ENCODE measurements at places on chromosomes 1 and 21.
A peak's percentile ranks its signal among the peaks of the same experiment; 100 is the strongest.

DNA sequence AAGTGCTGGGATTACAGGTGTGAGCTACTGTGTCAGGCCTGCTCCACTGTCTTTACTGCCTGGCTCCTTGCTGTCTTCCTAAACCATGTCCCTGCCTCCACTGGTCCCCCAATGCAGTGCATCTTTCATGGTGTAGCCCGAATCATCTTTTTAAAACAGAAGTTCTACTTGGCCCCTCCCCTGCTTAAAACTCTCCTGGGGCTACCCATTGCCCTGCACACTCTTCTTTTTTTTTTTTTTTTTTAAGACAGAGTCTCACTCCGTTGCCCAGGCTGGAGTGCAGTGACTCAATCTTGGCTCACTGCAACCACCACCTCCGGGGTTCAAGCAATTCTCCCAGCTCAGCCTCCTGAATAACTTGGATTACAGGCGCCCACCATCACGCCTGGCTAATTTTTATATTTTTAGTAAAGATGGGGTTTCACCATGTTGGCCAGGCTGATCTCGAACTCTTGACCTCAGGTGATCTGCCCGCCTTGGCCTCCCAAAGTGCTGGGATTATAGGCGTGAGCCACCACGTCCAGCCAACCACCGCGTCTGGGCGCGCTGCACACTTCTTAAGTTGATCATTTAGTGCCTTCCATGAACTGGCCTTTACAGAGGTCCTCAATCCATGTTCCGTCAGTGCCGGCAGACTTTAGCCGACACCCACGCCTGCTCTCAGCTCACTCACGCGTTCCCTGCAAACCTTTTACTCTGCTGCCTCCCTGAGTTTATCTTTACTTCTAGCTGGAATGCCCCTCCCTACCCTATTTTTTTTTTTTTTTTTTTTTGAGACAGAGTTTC is 2.4 kb downstream of the FCN3 start:
- no peak for DNase-seq

- DNase-seq, result peak; percentile 95
Measured at GRCh38 chr1:178344513-178345091, 152.2 kb downstream of the CLEC20A start.

- DNase-seq, result no peak
Measured at GRCh38 chr21:46665566-46665965, 30.1 kb downstream of the PRMT2 start.

DNA sequence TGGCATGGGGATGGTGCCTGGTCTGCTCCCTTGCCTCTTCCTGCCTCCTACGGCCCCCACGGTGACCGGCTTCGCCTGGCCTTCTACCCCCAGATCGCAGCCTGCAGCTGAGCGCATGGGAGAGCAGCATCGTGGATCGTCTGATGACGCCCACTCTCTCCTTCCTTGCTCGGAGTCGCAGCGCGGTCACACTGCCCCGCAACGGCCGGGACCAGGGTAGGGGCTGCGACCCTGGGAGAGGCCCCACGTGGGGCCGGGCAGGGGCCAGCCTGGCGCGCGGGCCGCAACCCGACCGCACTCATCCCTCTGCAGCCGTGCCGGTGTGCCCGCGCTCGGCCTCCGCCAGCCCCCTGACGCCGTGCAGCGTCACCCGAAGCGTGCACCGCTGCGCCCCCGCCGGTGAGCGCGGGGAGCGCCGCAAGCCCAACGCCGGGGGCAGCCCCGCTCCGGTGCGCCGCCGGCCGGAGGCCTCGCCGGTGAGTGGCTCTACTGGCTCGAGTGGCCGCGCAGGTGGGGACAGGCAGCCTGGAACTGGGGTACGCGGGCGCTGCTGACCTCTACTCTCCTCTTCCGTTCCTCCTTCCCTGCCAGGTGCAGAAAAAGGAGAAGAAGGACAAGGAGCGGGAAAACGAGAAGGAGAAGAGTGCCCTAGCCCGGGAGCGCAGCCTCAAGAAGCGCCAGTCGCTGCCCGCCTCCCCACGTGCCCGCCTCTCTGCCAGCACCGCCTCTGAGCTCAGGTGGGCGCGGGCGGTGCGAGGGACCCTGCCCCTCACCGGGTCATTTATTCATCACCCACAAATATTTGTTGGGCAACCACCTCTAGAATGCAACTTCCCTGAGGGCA is 20.4 kb downstream of the MAP7D1 start:
- DNase-seq, result no peak

DNA sequence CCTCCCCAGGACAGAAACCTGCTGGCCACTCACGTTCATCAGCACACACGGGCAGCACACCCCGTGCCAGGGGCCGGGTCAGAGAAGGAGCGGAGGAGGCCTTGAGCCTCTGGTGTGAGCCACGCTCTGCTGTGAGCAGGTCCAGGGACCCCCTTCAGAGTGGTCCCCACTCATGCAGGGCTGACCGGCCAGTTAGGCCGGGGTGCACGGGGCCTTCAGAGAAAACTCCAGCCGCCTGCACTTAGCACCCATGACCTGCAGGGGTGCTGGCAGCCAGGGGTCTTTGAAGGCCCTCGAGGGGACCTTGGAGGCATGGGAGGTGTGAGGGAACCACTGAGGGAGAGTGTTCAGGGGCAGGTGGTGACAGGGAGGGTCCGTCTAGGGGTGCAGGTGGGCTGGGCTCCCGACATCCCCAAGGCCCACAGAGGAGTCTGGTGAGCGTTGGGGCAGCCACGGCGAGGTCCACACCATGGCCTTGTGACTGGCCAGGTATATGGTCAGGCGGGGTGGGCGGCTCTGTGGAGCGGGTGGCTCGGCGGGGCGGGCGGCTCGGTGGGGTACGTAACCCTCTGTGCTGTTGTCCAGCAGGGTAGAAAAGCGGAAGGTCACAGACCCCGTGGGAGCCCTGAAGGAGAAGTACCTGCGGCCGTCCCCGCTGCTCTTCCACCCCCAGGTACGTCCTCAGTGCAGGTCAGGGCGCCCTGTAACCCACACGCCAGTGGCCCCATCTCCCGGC is 40.3 kb upstream of the ARHGEF16 start:
- DNase-seq, result no peak

DNA sequence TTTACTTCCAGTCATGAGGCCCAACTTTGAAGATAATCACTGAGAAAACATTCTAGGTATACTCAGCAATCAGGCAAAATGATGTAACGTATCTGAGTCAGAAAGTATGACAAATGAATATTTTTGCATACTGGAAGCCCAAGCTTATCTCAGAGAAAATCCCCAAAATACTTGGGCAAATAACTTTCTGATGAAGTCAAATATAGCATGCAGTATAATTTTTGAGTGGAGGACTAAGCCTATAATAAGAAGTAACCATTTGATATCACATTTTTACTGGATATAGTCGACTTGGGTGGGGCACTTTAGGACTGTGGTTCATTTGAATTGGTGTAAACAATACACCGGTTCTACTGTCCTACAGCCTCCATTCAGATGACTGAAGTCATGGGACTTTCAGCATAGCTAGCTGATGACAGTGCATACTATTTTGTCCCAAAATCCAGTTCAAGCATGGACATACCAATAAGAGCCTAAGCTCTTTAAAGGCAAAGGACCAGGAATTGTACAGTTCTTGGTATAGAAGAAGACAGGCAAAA is 2.3 kb upstream of the GADD45A start:
- peak; percentile 90 for DNase-seq

DNA sequence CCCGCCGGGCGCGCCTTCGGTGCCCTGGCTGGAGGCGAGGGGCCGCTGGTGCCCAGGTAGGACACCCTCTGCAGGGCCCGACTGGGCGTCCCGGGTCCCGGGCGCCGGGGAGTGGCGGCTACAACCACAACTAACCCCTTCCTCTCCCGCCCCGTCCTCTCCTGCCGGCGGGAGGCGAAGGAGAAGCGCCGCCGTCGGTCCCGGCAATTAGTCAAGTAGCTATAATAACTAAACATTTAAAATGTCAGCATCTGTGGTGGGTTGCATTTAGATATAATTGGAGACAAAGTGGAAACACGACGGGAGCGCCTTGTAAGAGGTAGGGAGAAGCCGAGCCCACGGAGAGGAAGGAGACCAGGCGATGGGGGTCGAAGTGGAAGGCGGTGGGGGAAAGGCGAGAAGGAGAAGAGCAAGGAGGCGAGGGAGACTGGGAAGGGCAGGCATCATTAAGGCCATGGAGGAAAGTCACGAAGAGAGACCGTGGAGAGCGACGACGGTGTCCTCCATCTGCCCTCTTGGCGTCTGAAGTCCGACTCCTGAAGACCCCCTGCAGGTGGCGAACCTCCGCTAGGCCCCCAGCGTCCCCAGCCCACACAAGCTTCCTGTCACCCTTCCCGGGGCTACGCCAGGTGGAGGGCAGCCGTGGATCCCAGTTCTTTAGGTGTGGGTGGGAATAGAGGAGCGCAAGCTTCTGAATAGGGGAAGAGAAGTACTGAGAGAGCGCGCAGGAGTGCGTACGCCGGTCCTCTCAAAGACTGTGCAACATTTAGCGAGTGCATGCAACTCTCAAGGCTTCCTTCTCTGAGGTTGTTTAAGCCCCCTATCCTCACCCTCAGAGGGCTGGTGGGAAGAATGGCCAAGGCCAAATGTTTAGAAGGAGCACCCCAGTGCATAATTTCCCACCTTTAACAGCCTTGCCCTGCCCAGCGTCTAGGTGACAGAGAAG is 1.6 kb downstream of the CNIH3 start:
- DNase-seq, result no peak

- DNase-seq, result no peak
Measured at GRCh38 chr21:27244776-27245175, 277.9 kb upstream of the ADAMTS5 start.

- DNase-seq, result no peak
Measured at GRCh38 chr1:29896791-29897714, 660.7 kb downstream of the PTPRU start.

DNA sequence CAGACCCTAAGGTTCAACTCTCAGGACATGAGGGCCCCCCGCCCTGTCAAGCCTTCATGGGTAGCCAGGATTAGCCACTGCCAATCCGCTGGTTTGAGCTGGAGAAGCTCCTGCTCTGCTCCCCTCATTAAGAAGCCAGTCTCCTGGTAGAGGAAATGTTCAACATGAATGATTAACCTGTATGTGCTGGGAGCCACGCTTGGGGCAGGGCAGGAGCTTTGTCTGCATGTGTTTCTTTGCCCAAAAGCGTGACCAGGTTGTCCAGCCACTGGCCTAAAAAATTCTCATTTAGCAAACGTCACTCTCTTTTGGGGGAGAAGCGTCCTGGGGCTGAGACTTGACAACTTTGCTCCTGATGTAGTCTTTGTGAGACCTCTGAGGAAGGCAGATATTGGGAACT is 96.5 kb downstream of the RRAGC start:
- DNase-seq, result no peak

- DNase-seq, result no peak
Measured at GRCh38 chr1:196690582-196690981, 38.7 kb downstream of the CFH start.

GRCh38 chr1:204190212-204191211 is 5.8 kb downstream of the KISS1 start:
- peak; percentile 53 for DNase-seq

DNA sequence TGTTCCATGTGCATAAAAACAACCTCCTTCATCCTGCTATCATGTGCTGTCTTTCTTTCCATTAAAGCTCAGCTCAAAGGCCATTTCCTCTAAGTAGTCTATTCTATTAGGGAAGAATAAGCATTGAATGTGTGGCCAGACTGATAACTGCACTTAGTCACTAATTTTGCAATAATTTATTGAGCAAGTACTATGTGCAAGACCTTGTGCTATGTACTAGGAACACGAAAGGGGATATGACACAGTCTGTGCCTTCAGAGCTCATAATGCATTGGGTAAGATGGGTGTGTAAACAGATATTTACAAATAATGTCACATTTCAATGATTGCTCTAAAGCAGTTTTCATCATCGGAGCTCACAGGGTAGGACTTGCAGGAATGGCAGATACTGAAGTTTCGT is 54.2 kb downstream of the NMNAT2 start:
- DNase-seq, result no peak

- no peak for DNase-seq
Measured at GRCh38 chr1:47624531-47624930, 186.7 kb downstream of the FOXD2 start.

- no peak for DNase-seq
Measured at GRCh38 chr1:107048241-107048640, 8.2 kb upstream of the PRMT6 start.

- DNase-seq, result no peak
Measured at GRCh38 chr1:41242342-41243078, 404 bp upstream of the SCMH1 start.

DNA sequence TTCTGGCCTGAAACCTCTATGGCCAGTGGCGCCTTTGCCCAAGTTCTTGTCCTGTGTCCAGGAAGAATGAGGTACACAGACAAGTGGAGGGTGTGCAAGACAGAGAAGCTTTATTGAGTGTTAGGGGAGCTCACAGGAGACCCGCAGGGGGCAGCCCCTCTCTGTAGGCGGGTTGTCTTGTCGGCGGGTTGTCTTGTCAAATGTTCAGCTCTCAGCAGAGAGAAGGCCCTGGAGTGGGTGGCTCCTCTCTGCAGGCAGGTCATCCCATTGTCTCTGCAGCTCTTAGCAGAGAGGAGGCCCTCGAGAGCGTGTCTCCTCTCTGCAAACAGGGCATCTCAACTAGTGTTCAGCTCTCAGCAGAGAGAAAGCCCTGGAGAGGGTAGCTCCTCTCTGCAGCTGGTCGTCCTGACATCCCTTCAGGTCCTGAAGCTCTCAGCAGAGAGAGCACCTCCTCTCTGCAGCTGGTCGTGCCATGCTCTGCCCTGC is 11.0 kb downstream of the COL6A2 start:
- DNase-seq, result no peak

DNA sequence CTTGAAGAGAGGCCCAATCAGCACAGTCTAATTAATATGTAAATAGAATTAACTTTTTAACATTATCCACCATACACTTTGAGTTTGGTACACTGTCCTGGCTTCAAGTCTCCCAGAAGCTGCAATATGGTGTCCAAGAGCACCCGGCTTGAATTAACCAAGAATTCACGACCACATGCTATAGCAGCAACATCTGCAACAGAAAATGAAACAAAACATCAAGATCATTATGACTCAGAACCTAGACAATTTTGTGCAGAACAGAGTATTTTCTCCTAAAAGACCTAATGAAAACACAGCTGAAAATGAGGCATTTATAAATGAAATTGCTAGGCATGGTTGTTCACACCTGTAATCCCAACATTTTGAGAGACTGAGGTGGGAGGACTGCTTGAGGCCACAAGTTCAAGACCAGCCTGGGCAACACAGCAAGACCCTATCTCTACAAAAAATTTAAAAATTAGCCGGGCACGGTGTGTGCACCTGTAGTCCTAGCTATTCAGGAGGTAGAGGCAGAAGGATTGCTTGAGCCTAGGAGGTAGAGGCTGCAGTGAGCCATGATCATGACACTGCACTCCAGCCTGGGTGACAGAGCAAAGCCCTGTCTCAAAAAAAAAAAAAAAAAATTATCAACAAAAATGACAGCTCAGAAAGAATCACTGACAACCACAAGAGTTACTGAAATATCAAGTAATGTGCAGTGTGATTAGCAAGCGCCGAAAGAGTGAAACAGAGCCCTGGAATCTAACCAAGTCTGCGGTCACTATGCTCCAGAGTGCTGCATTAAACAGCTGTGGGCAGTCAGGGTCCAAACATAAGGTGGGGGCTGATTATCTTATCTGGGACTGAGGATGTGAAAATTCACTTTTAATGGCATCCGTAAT is 45.3 kb downstream of the HSF2BP start:
- DNase-seq, result peak; percentile 76

- DNase-seq, result no peak
Measured at GRCh38 chr1:44907893-44908292, 64.8 kb upstream of the PTCH2 start.

Data from fibroblast of skin of scalp (primary cell).